Muscle of leg (tissue), 16 donors: ENCODE measurements at places on chromosomes 3 and 15. TPM values are rescaled to one million over a fixed set of nuclear protein-coding genes. Genes with fewer than 3 reads are reported as not detected.
A peak's percentile ranks its signal among the peaks of the same experiment; 100 is the strongest.

DNA sequence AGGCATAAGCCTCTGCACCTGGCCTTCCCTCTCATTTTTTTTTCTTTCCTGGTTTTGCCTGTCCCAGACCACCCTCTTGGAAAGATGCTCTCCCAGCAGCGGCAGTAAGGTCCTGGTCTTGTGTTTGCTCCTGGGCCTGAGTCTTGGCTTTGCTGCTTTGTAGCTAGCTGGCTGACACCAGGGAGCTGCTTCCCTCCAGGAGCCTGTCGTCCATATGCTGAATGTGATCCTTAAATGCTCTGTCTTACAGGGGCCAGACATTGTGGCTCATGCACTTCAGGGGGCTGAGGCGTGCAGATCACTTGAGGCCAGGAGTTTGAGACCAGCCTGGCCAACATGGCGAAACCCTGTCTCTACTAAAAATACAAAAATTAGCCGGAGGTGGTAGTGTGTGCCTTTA lies 17.2 kb downstream of the FLNB start:
- no peak for DNase-seq

GRCh38 chr3:53196575-53197407 lies 35.8 kb downstream of the PRKCD start:
- DNase-seq = peak; percentile 55

- DNase-seq = no peak
These were observed 61.6 kb downstream of the ULK4 start for GRCh38 chr3:41900265-41900664.

DNA sequence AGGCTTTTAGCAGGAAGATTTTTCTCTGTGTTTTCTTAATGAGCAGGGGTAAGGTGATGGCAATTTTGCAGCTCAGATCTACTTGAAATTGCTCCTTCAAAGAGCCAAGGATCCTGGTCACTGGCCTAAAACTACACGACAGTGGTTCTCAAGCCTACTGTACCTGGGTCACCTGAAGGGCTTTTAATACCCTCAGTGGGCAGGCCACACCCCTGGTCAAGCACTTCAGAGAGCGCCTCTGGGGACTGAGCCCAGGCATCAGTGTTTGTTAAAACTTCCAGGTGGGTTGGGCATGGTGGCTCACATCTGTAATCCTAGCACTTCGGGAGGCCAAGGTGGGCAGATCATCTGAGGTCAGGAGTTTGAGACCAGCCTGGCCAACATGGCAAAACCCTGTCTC lies 158.4 kb downstream of the FAM43A start:
- DNase-seq = no peak

- no peak for DNase-seq
These were observed 92.4 kb upstream of the DNAJC19 start for GRCh38 chr3:181081930-181082329.

DNA sequence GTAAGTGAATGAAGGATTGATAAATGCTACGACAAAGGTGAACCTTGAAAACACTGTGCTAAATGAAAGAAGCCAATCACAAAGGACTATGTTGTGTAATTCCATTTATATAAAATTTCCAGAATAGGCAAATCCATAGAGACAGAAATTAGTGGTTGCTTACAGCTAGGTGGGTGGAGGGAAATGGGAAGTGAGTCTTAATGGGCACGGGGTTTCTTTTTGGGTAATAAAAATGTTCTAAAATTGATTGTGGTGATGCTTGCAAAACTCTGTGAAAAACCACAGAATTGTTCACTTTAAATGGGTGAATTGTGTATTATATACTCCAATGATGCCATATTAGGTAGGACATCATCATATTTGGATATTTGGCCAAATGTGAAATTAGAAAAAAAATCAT lies 20.9 kb upstream of the TEX9 start:
- DNase-seq = no peak

DNA sequence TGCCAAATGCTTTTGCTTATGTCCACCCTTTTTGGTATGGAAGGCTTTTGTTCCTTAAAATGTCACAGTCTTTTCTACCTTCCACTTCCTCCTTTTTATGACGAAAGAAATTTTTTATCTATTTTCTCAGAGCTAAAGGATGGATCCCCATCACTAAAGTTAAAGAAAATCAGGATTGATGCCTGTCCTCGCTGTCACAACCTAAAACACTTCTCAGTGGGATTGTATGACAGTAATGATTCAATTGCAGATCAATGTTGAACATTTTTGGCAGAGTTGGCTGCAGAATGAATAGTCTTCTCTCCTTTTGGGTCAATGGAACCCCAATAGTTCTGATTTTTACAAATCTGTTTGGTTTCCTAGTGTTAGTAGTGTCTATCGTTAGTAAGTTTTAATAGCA lies 549.8 kb upstream of the ROBO2 start:
- DNase-seq = no peak

DNA sequence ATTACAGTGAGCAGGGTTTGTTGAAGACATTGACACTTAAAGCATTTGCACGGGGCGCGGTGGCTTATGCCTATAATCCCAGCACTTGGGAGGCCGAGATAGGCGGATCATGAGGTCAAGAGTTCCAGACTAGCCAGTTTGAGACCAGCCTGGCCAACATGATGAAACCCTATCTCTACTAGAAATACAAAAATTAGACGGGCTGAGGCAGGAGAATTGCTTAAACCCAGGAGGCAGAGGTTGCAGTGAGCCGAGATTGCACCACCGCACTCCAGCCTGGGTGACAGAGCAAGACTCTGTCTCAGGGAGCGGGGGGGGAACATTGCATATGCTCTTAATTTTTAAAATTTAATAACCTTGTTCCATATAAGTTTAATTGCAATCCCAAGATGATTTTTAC lies 11.9 kb downstream of the STT3B start:
- no peak for DNase-seq

DNA sequence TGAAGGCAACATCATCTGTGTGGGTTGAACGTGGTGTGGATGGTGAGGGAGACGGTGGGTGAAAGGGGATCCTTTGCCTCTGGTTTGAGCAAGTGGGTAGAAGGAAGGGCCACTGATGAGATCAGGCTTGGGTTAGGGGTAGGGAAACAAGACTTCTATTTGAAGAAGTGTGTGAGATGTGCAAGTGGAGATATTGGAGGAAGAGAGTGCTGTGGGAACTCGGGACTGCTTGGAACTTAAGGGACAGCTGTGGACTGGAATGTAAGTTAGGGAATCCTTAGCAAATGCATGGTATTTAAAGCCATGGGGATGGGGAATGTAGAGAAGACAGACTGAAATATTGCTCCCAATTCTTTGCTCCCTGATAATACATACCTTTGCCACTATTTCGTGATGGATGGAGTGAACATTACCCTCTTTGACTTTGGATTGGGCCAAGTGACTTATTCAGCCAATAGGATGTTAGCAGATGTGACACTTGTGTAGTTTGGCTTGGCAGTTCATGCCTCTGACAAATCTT lies 30.2 kb upstream of the AMOTL2 start:
- no peak for DNase-seq

GRCh38 chr3:47940232-47940631 lies 76.0 kb downstream of the MAP4 start:
- DNase-seq = no peak

DNA sequence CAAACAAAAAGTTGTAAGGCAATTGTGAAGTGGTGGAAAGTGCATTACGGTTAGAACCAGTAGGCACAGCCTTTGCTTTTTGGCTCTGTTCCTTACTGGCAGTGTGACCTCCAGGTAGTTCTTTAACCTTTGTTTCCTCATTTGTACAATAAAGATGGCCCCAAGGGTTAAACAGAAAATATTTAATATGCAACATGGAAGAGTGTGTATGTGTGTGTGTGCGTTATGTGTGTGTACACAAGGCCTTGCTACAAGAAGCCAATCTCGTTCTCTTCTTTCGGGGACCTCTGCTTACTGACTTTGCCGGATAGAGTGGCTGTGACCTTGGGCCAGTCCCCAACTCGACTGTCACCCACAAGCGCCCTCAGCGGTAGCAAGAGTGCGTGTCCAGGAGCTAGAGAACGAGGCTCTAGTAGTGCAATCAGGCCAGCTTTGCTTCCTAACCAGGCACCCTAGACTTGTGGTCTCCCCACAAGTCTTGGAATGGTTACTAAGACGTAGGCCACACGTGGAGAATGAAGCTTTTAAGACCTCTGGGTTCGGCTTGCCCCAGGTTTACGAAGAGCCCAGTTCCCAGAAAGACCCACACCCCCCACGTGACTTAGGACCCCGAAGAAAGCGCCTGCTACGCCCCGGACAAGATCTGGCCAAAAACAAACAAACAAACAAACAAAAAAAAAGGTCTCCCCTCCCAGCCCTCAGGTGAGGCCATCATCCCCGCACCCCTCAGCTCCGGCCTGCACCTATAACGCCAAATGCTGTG lies 593 bp downstream of the CIAO2A start:
- DNase-seq = peak; percentile 62

GRCh38 chr3:5653426-5654143 lies 466.1 kb downstream of the EDEM1 start:
- DNase-seq = no peak

- DNase-seq = peak; percentile 81
These were observed 109.2 kb downstream of the CD47 start for GRCh38 chr3:107981471-107982111.

DNA sequence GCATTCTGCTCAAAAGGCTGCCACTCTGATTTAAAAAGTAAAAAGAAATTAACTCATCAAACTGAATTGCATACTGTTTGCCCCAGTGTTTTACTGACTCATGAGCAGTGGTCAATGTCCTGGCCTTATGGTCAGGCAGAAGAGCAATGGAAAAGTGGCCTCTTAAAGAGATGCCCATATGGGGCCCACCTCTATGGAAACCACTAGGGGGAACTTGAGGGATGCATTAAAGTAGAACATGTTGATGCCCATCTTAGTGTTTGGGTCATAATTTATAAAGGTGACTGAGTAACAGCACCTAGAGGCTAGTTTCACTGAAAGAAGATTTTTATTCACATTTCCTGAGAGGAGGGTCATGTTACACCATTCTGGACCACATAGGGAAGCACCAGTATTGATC lies 66.5 kb upstream of the RNU6-1 start:
- DNase-seq = no peak

GRCh38 chr15:74674161-74674560 lies 21.7 kb downstream of the EDC3 start:
- no peak for DNase-seq

- no peak for DNase-seq
These were observed 190.9 kb upstream of the CHRNA7 start for GRCh38 chr15:31839388-31839787.

- DNase-seq = no peak
These were observed 14.0 kb downstream of the VPS13C start for GRCh38 chr15:62046078-62046743.

- DNase-seq = no peak
These were observed 76.2 kb downstream of the TGFBR2 start for GRCh38 chr3:30682434-30683155.

DNA sequence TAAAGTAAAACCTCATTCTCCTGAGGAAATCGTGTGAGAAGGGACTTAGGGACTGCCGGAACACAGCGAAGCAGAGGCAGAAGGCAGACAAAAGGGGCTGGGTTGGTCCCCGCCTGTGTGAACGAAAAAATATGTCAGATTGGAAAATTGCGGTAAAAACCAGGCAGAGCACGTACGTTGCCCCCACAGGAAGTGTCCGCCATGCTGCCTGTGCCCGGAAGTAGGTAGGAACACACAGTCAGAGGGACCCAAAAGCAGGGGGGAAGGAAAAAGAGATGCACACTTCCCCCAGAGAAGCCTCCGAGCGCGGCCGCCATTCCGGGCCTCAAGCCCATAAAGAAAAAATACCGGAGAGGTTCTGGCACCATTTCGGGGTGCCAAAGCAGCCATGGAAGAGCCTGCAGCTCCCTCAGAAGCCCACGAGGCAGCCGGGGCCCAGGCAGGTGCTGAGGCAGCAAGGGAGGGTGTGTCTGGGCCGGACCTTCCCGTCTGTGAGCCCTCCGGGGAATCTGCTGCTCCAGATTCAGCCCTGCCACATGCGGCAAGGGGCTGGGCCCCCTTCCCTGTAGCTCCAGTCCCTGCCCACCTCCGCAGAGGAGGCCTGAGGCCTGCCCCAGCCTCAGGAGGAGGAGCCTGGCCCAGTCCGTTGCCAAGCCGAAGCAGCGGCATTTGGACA lies at the start of gene MKRN3:
Gene MKRN3, plus strand, starts transcription at position 280 of the 676 bp plus-strand sequence. Its CDS starts 109 bp downstream, at position 389.
- peak; percentile 64 for DNase-seq

- DNase-seq = no peak
These were observed 6.3 kb downstream of the GORASP1 start for GRCh38 chr3:39101022-39101689.

- DNase-seq = no peak
These were observed 132.8 kb downstream of the LRIG1 start for GRCh38 chr3:66367979-66368378.

GRCh38 chr3:15766406-15766805 lies 31.4 kb downstream of the ANKRD28 start:
- no peak for DNase-seq

DNA sequence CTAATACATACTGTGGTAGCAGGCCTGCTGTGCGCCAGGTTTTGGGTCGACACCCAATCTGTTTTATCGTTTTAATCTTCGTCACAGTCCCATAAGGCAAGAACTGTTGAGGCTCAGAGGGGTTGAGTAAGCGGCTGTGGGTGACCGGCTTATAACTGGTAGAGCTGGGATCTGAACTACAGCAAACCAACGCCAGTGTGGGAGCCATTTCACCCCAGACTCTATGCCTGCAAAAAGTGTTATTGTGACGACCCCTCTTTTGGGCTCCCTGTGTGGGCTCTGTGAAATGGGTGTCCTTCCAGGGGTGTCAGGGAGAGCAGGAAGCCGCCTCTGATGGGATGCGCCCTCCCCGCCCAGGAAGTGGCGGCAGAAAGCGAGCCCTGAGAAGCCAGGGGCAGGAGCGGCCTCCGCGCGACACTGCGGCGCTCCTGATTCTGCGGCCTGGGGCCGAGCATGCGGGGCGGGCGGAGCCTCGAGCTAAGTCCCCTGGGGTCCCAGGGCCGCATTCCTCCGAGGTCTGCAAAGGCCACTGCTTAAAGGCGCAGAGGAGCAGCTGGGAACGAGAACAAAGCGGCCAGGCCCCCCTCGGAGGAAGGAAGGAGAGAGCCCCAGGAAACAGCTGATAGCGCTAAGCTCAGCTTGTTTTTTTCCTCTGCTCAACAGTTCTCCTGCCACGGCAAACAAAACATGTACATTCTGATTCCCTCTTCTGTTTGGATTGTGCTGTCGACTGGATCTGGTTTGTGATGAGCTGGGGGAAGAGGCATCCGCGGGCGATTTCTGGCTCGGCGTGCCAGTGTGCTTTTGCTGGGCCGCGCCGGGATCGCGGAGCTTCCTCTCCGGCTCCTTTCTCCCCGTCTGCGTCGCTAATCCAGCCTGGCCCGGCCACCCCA lies 33.9 kb downstream of the GRK7 start:
- DNase-seq = peak; percentile 84

GRCh38 chr3:94226078-94226477 lies 163.2 kb downstream of the NSUN3 start:
- DNase-seq = no peak

PAK6 gene
- 0.44 TPM for total RNA-seq

MLF1 gene
- 113 TPM for total RNA-seq

TP63 gene
- total RNA-seq = 7.0 TPM

GOLGA6C gene
- not detected for total RNA-seq

FXR1 gene
- total RNA-seq = 415 TPM

LRRC31 gene
- not detected for total RNA-seq

GPR149 gene
- 0.35 TPM for total RNA-seq

CDHR4 gene
- not detected for total RNA-seq

CLDN1 gene
- total RNA-seq = 2.1 TPM

SLC51A gene
- total RNA-seq = 0.44 TPM

AGTR1 gene
- 23.7 TPM for total RNA-seq

ZNF662 gene
- total RNA-seq = 13.0 TPM
